ENCODE measurements at places on chromosomes 3 and 15.
A peak's percentile ranks its signal among the peaks of the same experiment; 100 is the strongest.

DNA sequence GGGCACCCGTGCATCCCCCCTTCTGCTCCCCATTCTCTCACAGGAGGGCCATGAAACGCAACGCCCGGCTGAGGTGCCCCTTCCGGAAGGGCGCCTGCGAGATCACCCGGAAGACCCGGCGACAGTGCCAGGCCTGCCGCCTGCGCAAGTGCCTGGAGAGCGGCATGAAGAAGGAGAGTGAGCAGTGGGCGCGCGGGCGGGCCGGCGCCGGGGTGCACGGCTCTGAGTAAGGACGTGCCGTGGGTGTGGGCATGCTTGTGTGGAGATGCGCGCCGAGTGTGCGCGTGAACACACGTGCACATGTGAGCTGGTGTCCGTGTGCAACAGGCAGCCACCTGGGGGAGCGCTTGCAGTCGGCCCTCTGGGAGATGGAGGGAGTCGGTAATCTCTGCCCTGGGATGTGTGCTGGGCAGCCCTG is 28.1 kb downstream of the NR1I2 start:
- peak; percentile 33 for DNase-seq

- DNase-seq: peak; percentile 20
Measured at GRCh38 chr3:126545544-126545943, 13.2 kb downstream of the C3orf22 start.

DNA sequence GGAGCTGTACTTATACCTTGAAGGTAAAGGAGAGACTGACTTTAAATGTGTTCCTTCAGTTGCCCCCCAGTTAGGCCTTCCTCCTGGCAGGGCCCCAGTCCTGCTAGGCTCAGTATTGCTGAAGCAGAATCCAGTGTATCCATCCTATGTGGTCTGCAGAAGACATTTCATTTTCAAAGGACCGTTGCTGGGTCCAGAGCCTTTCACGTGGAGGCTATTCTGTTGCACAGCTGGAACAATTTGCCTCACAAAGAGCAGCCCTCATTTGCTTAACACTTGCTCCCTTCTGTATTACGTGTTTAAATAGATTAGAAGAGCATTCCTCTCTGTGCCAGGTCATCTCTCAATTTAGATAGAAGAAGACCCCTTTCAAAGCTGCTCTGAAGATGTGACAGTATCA is 78.9 kb upstream of the CFAP20DC start:
- DNase-seq: no peak

DNA sequence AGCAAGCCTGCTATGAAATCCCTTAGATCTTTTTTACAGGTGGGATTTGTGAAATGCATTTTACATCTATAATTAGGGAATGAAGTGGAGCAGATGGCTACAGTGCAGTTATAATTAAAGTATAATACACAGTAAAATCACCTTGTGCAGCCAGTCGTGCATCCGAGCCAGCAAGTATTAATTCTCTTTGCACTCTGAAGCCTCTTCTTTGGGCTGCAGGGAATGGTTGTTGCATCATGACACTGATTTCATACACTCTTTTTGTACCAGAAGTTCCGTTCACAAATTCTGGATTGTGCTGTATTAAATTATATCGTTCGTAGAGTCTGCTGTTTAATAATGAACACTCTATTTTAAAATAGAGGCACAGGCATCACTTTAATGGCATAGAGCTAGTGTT is 28.7 kb upstream of the TP63 start:
- no peak for DNase-seq

DNA sequence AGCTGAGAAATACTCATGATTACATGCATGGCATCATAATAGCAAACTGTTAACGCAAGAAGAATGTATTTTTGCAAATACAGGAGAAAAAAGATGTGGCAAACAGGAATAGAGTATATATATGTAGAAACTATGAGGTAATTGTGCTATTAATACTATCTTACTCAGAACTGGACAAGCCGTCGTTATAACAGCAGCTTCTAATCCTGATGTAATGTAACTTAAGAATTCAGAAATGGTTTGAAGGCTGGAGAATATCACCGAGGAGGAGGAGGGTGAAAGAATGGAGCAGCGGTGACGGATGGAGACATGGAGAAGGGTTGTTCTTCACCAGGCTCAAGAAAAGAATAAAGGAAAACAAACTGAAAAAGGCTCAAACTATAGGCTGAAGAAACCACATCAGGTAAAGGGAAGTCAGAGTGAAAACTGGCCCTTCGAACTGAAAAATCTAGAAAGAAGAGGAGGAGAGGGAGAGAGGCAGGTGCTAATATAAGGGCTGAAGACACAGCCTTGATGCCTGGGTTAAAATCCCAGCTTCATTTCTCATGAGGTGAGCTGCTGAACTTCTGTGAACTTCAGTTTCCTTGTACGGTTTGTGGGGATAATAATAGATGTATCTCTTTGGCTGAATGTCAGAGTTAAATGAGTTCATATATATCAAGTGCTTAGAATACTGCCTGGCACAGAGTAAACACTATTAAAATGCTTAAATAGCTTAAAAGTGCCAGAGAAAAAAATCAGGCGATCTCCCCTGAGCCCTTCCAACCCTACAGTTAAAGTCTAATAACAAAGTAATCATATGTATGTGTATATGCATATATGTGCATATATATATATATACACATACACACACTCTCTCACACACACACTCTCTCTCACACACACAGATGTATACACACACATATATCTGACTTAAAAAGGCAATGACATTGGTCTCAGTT is 43.9 kb downstream of the GOLIM4 start:
- no peak for DNase-seq

DNA sequence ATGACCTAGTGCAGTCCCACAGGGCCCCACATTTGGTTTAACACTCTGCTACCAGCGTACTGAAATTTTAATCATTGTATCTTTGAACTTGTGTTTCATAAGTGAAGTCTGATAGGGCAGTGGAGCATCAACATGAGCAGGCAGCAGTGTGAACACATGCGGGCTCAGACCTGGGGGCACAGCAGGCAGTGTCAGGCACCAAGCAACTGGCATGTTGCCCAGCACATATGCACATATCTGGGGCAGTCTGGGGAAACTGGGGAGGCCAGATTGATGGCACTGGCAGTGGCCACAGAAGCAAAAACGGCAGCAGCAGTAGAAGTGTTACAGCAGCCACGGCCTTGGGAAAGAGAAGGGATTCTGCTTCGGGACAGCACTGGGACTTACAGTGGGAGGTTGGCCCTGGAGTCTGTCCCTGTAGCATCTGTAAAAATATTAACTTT is 353.9 kb upstream of the KCNMB2 start:
- DNase-seq: no peak

GRCh38 chr15:72135719-72136118 is 17.5 kb downstream of the SENP8 start:
- no peak for DNase-seq

GRCh38 chr3:38473229-38473628 is 19.5 kb downstream of the ACVR2B start:
- no peak for DNase-seq

DNA sequence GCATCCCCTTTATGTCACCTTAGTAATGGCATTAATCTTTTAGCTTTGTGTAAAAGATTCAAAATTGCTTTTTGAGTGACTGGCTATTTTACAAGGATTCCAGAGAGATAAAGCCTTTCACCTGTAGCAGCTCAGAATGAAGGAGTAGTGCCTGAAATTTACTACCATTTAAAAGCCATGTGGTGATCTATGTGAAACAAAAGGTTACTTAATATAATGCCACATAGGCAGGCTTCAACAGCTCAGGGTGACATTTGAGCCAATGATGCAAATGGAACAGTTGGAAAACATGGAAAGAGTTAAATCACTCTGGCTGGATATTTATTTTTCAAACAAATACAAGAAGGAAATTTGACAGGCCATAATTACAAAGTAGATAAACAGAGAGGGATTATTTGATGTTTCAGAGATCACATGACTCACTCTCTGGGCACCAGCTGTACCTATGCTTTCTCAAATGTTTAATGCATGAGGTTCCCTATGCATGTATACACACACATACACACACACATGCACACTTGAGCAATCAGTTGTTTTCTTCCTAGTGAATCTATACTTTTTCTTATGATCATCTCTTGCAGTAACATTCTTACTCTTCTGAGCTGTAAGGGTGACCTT is 171.5 kb downstream of the ZMAT3 start:
- DNase-seq: no peak

DNA sequence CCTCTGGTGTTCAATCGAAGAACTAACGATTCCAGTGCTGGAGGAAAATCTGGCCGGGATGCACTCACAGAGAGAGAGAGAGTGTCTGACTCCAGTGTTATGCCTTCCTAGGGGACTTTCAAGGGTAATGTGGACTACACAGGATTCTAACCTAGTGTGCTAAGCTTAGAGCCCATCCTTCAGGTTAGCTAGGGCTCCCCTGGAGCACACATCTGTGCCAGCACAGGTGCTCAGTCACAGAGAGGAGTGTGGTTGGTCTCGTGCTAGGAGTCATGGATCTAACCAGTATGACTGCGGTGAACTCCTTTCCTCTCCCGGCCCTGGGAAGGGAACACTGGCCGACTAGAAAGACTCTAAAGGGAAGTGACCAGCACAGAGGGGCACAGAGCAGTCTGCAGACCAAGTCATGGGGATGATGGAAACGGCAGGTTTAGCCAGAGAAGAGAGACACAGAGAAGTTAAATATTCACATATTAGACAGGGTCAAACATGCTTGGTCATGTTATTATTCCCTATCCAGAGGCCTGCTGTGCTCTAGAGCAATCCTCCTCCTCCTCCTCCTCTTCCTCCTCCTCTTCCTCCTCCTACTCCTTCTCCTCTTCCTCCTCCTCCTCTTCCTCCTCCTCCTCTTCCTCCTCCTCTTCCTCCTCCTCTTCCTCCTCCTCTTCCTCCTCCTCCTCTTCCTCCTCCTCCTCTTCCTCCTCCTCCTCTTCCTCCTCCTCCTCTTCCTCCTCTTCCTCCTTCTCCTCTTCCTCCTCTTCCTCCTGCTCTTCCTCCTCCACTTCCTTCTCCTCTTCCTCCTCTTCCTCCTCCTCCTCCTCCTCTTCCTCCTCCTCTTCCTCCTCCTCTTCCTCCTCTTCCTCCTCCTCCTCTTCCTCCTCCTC is 280.3 kb downstream of the XXYLT1 start:
- DNase-seq: no peak

DNA sequence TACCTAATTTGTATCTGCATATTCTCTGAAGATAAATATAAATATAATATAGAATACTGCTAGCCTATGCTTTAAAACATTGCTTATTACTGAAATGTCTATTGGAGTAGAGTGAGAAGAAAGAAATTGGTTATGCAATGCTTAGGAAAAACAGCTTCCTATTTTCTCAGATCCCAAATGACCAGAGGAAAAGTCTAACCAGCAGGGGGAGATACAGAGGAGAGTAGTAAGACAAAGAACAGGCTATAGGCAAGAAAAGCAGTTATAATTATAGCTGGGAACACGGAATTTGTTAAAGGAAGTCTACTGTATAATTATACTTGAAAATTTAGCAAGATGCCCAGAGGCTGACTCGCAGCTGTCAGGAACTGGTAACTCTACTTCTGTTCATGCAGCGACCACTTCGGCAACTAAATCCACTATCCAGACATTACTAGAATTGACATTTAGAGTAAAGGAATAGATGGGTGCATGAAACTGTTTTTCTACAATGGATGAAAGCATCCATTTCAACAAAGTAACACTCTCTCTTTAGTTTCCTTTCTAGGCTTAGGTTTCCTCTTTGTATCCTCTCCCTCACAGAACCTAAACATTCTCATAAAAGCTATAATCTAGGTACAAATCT is 97.2 kb downstream of the TBC1D5 start:
- DNase-seq: peak; percentile 29

- no peak for DNase-seq
Measured at GRCh38 chr15:64343841-64344240, 12.1 kb downstream of the CSNK1G1 start.
